ENCODE measurements at places on chromosomes 3 and 15. TPM values are rescaled to one million over a fixed set of nuclear protein-coding genes. Genes with fewer than 3 reads are reported as not detected.
A peak's percentile ranks its signal among the peaks of the same experiment; 100 is the strongest.

The BOC gene
- total RNA-seq = 0.44 TPM

The NAA80 gene
- total RNA-seq = 16.3 TPM

The CD96 gene
- total RNA-seq = 70.3 TPM

The NR2E3 gene
- total RNA-seq = not detected

The CHRFAM7A gene
- 0.04 TPM for total RNA-seq

The CILP gene
- total RNA-seq = not detected

The GATA2 gene
- 0.24 TPM for total RNA-seq

The CA12 gene
- total RNA-seq = not detected

GRCh38 chr15:76204916-76205460 lies 106.3 kb downstream of the ETFA start:
- no peaks in the 10 kb centered on the region for H3K36me3 ChIP-seq
- no peaks in the 10 kb centered on the region for H3K27me3 ChIP-seq
- no peak for DNase-seq
- peaks cover 7% of the 10 kb centered on the region for H3K4me1 ChIP-seq
- H3K4me3 ChIP-seq = no peak overlapping the region

- peaks cover 56% of the 10 kb centered on the region for H3K27me3 ChIP-seq
- no peak for DNase-seq
- peaks cover 1% of the 10 kb centered on the region for H3K36me3 ChIP-seq
- H3K4me1 ChIP-seq = peaks cover 4% of the 10 kb centered on the region
- H3K4me3 ChIP-seq = peak within 1 kb of the TSS; percentile 60
- H3K27ac ChIP-seq = no peak within 1 kb of the TSS
Measured at GRCh38 chr3:129974564-129974832, at the start of gene TRH. Gene TRH, plus strand, starts transcription at chr3:129974720. Its CDS starts 1,097 bp downstream, at chr3:129975817.

DNA sequence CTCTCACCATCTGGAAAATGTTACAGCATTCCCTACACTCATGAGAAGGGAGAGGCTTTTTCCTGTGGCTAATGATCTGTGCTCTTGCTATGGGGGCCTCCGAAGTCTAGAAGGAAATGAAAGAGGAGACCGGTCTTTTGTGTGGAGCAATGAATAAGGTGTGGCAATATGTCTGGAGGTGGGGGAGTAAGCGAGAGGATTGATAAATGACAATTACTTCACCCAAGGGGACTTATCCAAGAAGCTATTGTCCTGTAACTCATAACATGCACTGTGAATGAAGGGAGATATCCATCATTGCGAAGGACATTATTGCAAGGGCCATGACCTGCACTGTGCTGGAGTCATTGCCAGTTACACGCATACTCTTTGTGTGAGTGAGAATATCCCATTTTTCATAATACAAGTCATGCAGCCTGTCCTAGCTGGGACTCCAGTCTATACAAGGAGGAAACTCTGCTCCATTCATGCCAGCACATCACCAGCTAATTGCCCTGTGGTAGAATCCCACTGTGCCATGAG lies 37.7 kb upstream of the SYNPR start:
- DNase-seq = no peak
- no peaks in the 10 kb centered on the region for H3K27me3 ChIP-seq
- no peak overlapping the region for H3K27ac ChIP-seq
- no peaks in the 10 kb centered on the region for H3K36me3 ChIP-seq
- no peak overlapping the region for H3K4me3 ChIP-seq

DNA sequence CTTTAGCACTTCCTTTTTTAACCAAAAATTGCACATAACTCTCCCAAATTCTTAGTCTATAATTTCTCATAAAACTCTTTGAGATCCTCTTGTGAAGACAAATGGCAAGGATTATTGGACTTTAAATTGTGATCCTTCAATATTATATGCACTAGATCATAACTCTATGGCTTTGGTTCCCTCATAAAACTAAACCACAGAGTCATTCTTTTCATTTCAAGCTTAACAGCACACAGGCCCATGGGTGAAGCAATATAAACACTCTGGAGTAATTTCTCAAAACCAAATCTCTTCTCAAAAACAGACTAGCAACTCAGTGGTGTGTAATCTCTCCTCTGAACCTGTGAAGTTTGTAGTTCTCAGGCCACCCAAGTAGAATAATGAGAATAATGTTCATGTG lies 171.0 kb upstream of the NECTIN3 start:
- no peak for DNase-seq
- H3K4me3 ChIP-seq = no peak overlapping the region
- no peaks in the 10 kb centered on the region for H3K4me1 ChIP-seq

DNA sequence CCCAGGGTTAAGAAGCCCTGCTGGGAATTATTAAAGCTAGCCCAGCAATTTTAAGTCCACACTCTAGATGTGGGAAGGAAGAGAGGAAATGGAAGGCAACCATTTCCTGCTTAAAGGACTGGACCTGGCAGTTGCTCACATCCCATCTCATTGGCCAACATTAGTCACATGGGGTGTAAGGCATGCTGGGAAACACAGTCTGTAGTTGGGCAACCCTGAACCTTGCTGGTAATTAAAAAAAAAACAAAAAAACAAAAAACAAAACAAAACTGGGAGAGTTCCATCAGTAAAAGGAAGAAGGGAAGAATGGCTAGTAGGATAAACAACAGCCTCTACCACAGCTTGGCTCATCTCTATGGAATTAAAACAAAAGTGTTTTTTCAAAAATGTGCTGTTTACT lies 136.0 kb downstream of the VGLL4 start:
- H3K4me1 ChIP-seq = peaks cover 9% of the 10 kb centered on the region
- H3K27ac ChIP-seq = peak overlapping the region; percentile 31
- H3K4me3 ChIP-seq = no peak overlapping the region

- H3K36me3 ChIP-seq = peaks cover 6% of the 10 kb centered on the region
- no peak overlapping the region for H3K4me3 ChIP-seq
- no peaks in the 10 kb centered on the region for H3K27me3 ChIP-seq
Measured at GRCh38 chr3:149954812-149955211, 15.9 kb downstream of the PFN2 start.

DNA sequence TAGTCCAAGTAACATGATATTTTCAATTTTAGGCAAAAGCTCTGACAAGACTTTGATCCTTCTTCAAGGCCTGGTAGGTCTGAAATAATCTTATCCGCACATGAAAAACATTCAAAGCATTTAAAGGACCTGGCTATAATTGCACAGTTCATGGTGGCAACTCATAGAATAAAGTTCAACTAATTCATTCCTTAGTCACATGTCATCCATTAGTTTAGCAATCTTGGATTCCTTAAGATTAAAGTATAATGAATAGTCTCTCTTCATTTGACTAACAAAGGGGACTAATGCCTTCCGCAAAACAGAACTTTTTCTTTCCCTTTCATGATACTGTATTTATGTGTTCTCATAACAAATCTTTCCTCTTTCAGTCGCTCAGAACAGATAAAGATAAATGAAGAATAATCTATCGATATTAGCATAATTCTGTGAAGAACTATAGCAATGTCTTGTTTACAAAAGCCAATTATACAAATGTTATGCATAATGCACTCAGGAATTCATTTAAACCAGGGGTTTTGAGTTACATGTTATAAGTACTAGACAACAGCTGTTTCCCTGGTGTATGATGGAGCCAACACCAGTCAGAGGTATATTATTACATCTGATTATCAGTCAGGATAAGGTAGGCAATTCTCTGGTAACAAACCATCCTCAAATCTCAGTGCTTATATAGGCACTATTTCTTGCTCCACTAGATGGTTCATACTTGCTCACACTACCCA lies 172.5 kb downstream of the POTEB3 start:
- no peak overlapping the region for H3K4me3 ChIP-seq
- DNase-seq = no peak
- peaks cover 5% of the 10 kb centered on the region for H3K4me1 ChIP-seq
- peaks cover 11% of the 10 kb centered on the region for H3K27me3 ChIP-seq
- no peaks in the 10 kb centered on the region for H3K36me3 ChIP-seq
- no peak overlapping the region for H3K27ac ChIP-seq

- no peak overlapping the region for H3K27ac ChIP-seq
- no peak for DNase-seq
- H3K4me1 ChIP-seq = peaks cover 19% of the 10 kb centered on the region
- H3K27me3 ChIP-seq = no peaks in the 10 kb centered on the region
- H3K36me3 ChIP-seq = no peaks in the 10 kb centered on the region
- no peak overlapping the region for H3K4me3 ChIP-seq
Measured at GRCh38 chr3:31813197-31813596, 167.9 kb downstream of the OSBPL10 start.

DNA sequence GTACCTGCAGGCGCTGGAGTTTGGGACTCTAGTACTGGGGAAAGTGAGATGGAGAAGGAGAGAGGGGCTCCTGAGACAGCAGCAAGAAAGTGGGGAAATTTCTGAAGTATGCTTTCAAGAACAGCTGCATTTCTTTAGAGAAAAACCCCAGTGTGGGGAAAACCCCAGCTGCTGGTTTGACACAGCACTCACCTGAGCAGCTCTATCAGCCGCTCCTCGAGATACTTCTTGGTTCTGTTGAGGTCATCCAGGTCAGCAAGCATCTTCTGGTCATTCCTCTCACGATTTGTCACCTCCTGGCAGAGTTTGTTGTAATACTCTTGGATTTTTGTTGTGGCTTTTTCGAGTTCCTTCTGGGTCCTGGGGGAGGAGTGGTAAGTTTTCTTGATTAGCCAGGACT lies 18.8 kb downstream of the CXCR6 start:
- H3K27ac ChIP-seq = no peak overlapping the region
- no peaks in the 10 kb centered on the region for H3K27me3 ChIP-seq
- DNase-seq = peak; percentile 31
- H3K4me1 ChIP-seq = peaks cover 62% of the 10 kb centered on the region
- peaks cover 60% of the 10 kb centered on the region for H3K36me3 ChIP-seq

GRCh38 chr3:133980550-133980949 lies 49.2 kb downstream of the SLCO2A1 start:
- H3K4me3 ChIP-seq = no peak overlapping the region
- no peak overlapping the region for H3K27ac ChIP-seq
- H3K27me3 ChIP-seq = no peaks in the 10 kb centered on the region
- no peak for DNase-seq
- H3K4me1 ChIP-seq = no peaks in the 10 kb centered on the region
- H3K36me3 ChIP-seq = no peaks in the 10 kb centered on the region

DNA sequence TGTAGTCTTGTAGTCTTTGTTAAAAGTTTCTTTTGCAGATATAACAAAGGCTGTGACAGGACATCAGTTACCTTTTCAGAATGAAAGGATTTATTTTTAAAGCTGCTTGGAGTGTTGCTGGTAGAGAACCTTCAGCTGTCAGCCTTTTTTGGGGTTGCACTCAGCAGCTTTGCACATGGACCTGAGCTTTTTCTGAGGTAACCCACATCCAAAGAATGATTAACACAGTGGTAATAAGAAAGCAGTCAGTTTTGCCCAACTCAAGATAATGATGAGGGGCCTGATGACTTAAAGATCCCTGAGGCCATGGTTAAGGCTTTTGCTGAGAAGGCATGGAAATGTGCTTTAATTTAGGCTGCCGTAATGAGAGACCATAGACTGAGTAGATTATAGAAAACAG lies 1042.7 kb downstream of the PLOD2 start:
- H3K27ac ChIP-seq = no peak overlapping the region
- DNase-seq = no peak
- H3K4me1 ChIP-seq = no peaks in the 10 kb centered on the region
- H3K27me3 ChIP-seq = no peaks in the 10 kb centered on the region
- H3K4me3 ChIP-seq = no peak overlapping the region
- no peaks in the 10 kb centered on the region for H3K36me3 ChIP-seq

DNA sequence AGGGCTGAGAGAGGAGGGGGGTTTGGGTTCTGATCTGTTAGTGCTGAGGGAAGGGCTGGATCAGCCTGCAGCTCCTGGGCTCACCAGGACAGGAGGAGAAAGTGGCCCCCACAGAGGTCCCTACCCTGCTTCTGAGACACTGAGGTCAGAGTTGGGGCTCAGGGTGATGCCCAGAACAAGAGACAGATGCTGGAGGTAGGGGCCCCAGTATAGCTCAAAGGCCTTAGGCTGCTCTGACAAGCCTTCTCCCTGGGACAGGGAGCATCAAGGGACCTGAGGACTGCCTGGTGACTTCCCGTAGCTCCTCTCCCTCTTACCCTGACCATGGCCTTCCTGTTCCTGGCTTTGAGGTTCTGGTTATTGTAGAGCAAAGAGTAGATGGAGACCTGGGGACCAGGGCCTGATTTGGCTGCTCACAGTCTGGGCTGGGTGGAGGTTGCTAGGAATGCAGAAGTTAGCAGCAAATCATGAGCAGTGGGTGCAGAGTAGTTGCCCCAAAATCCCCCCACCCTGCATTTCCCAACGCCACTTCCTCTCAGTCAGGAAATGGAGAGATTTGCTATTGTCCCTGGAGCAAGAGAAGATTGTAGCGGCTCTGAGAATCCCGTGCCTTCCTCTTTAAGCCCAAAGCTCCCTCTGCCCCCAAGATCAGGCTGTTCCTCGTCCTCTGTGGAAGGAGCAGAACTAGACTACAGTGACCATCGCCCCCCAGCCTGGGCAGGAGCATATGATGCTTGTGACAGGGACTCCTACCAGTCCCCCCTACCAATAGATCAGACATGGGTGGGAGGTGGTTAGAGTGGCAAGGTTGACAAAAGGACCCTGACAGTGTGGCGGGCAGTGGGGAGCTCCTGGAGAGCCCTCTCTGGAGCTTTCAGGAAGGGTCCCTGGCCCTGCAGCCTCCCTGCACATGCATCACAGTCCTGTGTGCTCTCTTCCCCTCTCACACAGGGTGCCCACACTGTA lies 47.4 kb upstream of the SEC22A start:
- H3K4me3 ChIP-seq = no peak overlapping the region
- no peak for DNase-seq
- no peak overlapping the region for H3K27ac ChIP-seq
- peaks cover 41% of the 10 kb centered on the region for H3K36me3 ChIP-seq
- H3K27me3 ChIP-seq = no peaks in the 10 kb centered on the region

- H3K36me3 ChIP-seq = no peaks in the 10 kb centered on the region
- no peaks in the 10 kb centered on the region for H3K27me3 ChIP-seq
- no peak overlapping the region for H3K4me3 ChIP-seq
Measured at GRCh38 chr3:103393395-103394186, 958.8 kb downstream of the ZPLD1 start.

DNA sequence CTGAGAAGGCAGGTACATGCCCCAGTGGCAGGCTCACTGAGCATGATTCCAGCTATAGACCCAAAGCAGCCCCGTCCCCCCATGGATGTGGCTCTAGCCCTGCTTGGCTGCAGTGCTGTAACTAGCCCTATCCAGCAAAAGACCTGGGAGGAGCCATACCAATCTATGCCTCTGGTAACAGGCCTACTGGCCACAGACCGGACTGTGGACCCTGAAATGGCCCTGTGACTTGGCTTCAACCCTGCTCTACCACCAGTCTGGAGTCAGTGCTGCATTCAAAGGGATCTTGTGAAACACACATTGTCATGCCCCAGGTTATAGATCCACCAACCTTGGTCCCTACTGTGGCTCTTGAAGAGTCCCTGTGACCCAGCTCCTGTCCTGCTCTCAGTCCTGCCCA lies 46.7 kb downstream of the OXSM start:
- H3K4me3 ChIP-seq = no peak overlapping the region
- H3K27me3 ChIP-seq = peaks cover 14% of the 10 kb centered on the region
- peaks cover 2% of the 10 kb centered on the region for H3K36me3 ChIP-seq
- no peak overlapping the region for H3K27ac ChIP-seq
- no peak for DNase-seq

- H3K27me3 ChIP-seq = peaks cover 10% of the 10 kb centered on the region
- H3K4me3 ChIP-seq = no peak overlapping the region
- H3K27ac ChIP-seq = no peak overlapping the region
- no peak for DNase-seq
- no peaks in the 10 kb centered on the region for H3K36me3 ChIP-seq
Measured at GRCh38 chr15:37788330-37788729, 146.1 kb upstream of the TMCO5A start.
